ENCODE measurements at places on chromosomes 12 and 14.

DNA sequence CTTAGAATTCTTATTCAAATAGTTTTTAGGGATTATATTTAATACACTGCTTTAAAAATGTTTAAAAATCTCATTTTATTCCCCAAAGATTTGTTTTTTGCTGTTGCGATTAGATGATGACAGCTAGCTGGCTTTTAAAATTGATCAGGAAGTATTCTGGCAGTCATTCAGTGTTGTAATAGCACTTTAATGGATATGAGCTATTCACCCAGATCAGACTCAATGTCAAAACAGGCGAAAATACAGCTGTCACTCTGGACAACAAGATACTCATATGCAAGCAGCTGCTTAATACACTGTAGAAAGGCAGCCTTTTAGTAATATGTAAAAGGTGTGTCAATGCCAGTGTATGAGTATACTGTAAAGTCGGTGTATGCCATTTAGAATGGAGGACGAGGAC, 91.7 kb downstream of the NPAS3 start:
- no peak for DNase-seq

- no peak for DNase-seq
Observed at GRCh38 chr14:54567224-54567638, 303 bp downstream of the SAMD4A start.

- no peak for DNase-seq
Observed at GRCh38 chr12:116153983-116154382, 123.5 kb downstream of the MED13L start.

DNA sequence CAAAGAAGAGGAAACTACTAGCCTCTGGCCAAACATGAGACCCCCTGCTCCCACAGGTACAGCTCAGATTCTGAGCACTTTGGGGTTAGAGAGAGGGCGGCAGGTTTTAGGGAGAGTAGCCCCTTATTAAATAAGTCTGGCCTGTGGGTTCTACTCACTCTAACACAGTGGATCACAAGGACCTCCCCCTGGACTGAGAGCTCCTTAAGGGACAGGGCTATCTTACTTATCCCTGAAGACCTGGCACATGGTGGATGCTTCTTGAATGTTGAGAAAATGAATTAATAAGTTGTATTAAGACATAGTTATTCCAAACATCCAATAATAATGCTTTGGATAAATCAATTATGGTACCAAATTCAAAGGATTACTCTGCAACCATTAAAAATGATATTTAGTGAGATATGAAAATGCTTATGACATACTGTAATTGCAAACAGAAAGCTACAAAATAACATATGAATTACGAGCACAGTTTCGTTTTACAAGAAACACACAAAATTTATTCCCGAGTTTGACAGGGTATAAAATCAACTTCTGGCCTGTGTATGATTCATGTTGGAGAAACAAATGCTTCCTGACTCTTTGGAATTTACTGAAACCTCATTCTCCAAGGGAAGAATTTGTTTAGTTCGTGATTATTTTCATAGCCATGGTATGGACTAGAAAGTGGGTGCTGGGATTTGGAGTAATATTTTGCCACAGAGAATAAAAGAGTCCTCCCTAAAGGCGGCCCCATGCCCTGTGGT, 59.3 kb upstream of the BDKRB2 start:
- no peak for DNase-seq

DNA sequence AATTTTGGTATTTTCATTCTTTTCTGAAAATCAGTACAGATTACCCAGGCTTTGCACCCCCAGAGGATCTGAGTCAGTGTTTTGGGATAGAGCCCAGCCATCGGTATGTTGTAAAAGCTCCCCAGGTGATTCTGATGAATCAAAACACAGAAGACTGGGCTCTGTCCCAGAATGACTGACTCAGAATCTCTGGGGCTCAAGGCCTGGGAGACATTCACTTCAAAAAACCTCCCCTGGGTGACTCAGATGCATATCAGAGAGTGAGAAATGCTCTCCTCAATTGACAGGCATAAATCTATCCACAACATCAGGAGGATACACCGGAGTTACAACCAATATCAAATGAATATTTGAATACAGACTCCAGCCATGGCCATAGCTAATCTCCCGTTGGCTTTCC, 32.6 kb downstream of the SLC35F4 start:
- no peak for DNase-seq

GRCh38 chr12:82783435-82783834, 96.7 kb downstream of the TMTC2 start:
- DNase-seq = no peak

DNA sequence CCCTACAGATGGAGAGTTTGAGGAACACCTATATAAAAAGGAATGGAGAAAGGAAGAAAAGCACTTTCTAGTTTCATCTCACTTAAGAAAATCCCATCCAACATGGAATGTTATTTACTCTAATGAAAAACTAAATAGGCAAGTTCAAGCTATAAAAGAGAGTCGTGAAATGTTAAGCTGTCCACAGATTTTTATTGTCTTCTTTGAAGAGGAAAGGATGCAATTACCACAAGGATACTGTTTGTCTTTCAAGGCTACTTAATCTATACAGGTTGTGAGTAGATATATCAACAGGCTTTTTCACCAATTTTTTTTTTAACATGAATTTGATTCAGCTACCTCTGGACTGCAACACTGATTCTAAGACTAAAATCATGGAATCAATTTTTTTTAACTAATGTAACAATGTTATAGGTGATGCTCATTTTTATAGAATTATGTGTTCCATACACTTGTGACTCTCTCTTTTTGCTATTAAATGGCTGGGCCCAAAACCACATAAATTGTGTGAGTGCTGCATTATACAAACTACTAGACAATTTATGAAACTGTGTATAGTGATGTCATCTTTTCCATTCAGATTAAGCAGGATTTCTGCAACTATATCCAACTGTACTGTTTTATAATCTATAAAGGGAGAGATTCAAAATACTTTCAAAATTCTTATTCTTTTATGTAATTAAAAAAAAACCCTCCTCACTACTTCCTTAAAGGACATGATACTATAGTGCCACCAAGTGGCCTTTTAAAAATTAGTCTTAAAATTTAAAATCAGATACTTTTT, 26.8 kb upstream of the BMAL2 start:
- peak; percentile 57 for DNase-seq

GRCh38 chr12:111193496-111193895, 175.4 kb downstream of the PHETA1 start:
- DNase-seq = no peak

DNA sequence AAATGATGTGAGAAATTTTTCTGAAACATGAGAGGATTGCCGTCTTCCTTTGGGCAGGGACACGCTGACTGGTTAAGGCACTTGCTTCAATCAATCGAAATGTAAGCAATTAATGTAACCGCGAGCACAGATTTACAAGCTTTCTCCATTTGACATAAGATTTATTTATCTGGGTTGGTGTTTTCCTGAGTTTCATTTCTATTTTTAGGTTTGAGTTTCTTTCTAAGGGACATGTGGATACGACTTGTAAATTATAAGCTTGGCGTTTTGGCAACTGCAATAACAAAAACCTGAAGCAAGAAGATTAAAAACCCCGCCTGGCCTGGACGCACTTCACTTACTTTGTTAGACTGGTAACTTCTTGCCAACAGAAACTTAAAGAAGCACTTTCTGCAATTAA, 20.3 kb upstream of the SINHCAF start:
- no peak for DNase-seq

- no peak for DNase-seq
Observed at GRCh38 chr12:108525681-108526080, 10.6 kb downstream of the FICD start.

GRCh38 chr12:132475304-132476037, 14.5 kb upstream of the FBRSL1 start:
- peak; percentile 57 for DNase-seq

GRCh38 chr12:98752726-98753125, 107.6 kb downstream of the APAF1 start:
- no peak for DNase-seq

DNA sequence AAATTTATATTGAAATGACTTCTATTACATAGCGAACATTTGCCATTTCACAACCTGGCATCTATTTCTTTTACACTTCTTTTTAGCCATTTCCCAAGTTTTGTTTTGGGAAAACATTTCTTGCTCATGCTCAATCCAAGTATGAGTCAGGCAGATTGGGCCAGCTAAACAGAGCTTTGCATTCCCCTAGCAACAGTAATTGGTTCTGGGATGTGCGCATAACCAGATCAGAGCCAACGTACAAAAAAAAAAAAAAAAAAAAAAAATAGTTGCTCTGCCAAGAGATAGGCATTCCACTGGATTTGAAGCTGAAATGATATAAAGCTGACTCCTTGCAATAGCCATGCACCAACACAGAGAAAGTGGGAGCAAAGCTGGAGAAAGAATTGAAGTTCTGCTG, 37.5 kb downstream of the PLCZ1 start:
- no peak for DNase-seq

- peak; percentile 86 for DNase-seq
Observed at GRCh38 chr12:12714276-12715021, 2.7 kb upstream of the CDKN1B start.

- no peak for DNase-seq
Observed at GRCh38 chr12:65896743-65897142, 72.5 kb downstream of the HMGA2 start.

DNA sequence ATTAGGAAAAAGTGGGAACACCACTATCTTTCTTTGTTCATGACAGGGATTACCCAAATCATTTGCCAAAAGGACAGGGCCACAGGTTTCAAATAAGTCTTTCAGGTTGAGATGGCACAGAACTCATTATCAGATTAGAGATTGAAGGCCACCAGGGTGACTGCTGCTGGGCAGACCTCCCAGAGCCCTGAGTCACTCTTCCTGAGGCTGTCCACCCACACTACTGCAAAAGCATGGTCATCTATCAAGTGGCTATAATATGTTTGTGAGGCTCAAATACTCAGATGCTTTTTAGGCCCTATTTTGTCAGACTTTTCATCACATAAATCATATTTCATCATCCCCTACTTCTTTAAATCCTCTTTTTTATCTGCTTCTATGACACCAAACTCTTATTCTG, 155.3 kb upstream of the CCDC196 start:
- no peak for DNase-seq

DNA sequence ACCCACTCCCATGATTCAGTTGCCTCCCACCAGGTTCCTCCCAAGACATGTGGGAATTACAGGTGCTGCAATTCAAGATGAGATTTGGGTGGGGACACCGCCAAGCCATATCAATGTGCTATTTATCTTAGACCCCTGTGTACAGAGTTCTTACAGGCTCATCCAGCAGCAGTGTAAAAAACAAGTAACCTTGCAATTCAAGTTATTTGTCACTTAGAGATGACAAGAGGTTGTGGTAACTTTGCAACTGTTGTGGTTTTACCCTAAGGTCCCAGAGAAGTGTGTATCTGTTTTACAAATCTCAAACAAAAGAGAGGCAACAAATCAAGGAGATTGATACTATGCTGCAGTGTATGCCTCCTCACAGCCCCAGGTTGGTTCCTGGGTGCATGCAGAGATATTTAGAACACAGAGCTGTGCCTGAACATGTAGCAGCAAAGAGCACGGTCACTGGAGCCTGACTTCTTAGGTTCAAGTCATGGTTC, 11.5 kb upstream of the HELB start:
- DNase-seq = no peak

- no peak for DNase-seq
Observed at GRCh38 chr14:33844118-33844517, 106.8 kb downstream of the EGLN3 start.

DNA sequence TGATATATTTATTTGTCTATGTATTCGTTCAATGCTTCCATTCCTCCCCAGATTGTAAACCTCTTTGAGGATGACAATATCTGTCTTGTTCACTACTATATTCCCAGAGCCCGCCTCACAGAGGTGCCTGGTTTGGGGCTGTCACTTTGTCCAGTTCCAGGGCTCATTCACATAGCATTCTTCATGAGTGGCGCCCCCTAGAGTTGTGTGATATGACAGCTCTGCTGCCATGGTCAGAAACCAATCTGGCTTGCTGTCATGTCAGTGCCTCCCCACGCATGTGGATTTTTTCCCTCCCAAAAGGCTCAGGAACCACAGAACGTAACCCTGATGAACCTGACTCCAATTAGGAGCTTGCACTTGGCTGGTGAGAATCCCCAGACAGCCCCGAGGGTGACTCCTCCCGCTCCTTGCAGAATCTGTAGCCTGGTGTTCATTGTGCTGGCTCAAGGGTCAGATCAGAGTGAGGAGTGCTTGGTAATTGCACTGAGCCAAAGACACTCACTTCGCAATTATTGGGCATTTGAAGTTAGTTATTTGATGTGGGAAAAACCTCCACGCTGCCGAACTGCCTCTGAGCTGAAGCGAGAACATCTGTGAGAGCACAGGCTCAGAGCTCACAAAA, 145.5 kb downstream of the PTPN11 start:
- DNase-seq = no peak

DNA sequence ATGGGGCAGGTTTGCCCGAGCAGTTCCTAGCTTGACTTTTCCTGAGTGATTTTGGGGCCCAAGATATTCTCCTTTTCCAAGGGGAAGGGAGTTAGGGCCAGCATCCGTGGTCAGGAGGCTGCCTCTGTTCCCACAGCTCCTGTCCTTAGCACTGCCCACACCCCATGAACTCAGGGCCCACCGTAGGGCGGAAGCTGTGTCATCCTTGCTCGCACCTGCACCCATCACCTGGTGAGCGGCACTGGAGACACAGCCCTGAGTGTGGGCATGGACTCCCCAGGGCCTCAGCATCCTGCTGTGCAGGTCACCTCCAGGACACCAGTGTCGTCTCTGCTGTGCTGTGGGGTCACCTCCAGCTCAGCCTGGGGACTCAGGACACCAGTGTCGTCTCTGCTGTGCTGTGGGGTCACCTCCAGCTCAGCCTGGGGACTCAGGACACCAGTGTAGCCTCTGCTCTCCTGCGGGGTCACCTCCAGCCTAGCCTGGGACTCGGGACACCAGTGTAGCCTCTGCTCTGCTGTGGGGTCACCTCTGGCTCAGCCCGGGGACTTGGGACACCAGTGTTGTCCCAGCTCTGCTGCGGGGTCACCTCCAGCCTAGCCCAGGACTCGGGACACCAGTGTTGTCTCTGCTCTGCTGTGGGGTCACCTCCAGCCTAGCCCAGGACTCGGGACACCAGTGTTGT, 322.9 kb downstream of the ADGRD1 start:
- no peak for DNase-seq

- DNase-seq = no peak
Observed at GRCh38 chr12:87406926-87407325, 622.3 kb downstream of the C12orf50 start.

DNA sequence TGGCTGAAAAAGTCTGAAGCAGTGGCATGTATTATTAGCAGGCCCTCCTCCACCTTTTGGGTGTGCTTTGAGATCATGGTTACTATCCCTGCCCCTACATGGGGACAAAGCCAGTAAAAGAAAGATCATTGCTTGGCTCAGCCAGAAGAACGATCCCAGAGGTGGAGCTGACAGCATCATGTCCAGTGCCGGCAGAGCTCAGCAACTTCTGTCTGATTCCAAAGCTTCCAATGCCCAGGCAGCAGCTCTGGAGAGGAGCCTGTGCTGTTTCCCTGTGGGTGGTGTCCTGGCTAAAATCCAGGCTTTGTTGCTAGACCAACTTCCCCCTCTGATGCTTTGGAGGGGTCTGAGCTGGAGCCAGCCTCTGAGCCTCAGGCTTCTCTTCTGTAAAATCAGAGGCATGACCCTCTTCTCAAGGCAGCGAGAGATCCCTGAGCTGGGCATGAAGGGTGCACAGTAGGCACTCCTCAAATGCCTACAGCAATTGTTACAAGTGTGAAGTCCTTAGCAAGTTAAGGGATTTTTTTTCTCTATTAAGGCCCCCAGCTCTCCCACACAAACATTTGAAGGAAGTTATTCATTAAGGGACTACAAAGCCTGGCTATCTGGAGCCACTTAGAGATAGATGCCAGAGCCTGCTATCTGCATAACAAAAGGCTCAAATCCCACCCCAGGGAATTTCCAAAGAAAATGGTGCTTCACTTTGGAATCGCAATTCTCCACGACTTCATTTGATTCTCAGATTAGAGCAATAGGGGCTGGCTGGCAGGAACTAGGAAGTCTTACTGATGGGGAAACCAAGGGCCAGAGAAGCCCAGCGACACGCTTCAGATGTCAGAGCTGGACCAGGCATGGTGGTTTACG, 10.9 kb upstream of the GSC start:
- DNase-seq = no peak

Data from B cell (primary cell).